ENCODE measurements at places on chromosomes 3 and 15. TPM values are rescaled to one million over a fixed set of nuclear protein-coding genes. Genes with fewer than 3 reads are reported as not detected.

ACAD9 gene
- total RNA-seq = 54.9 TPM

ATP13A4 gene
- total RNA-seq = 3.0 TPM

SCAMP5 gene
- total RNA-seq = 0.33 TPM

P4HTM gene
- total RNA-seq = 87.3 TPM

TUSC2 gene
- 30.0 TPM for total RNA-seq

ARL13B gene
- total RNA-seq = 11.7 TPM

GNAT1 gene
- not detected for total RNA-seq

TMEM266 gene
- total RNA-seq = not detected
